ENCODE measurements at places on chromosomes 4 and X.

DNA sequence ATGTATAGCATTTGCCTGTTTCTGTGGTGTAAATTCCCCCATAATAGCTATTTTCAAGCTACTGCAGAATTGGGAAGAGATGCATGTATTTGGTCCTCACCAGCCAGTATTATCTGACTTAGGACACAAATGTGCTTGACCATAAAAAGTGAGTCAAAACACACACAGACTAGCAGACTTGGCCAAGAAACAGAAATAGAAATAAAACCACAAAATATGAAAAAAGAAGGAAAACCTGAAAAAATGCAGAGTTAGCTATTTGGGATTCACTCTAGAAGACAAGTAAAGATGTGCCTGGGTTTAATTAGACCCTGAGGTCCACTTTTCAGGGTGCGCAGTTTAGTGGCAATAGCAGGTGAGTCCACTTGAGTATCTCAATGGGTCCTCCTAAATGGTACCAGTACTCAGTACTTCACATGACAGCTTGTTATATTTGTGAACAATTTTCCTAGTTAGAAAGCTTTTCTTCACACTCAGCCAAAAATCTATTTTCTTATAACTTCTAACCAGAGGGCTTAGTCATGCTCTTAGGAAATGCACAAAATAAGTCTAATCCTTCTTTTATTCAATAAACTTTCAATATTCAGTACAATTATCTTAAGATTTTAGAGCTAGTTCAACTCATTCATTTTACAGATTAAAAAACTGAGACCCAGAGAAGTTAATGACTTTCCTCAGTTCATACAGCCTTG lies 108.7 kb upstream of the JADE1 start:
- peak; percentile 43 for DNase-seq

- DNase-seq = peak; percentile 32
Measured at GRCh38 chr4:123941306-123941705, 544.7 kb downstream of the SPRY1 start.

GRCh38 chr4:148454835-148455234 lies 12.6 kb upstream of the NR3C2 start:
- peak; percentile 34 for DNase-seq

DNA sequence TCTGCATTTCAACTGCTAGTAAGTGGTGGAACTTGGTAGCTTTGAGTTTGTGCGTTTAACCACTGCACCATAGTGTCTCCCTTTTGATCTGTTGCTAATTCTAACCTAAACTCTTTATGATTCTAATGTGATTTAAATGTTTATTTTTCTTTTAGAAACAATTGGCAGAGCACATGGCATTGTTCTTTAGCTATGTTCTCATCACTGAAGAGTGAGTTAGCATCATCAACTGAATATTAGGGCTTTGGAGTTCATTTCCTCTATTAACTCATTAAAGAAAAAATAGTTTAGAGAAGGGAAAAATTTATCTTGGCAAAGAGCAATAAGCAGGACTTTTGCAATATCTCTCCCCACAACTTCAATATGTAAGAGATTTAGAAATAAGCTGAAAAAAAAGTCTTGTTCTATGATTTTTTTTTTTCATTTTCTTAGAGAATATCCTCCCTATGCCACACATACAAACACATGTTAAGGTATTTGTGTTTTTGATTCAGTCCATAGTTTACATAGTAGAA lies 25.7 kb downstream of the CPEB2 start:
- peak; percentile 47 for DNase-seq

DNA sequence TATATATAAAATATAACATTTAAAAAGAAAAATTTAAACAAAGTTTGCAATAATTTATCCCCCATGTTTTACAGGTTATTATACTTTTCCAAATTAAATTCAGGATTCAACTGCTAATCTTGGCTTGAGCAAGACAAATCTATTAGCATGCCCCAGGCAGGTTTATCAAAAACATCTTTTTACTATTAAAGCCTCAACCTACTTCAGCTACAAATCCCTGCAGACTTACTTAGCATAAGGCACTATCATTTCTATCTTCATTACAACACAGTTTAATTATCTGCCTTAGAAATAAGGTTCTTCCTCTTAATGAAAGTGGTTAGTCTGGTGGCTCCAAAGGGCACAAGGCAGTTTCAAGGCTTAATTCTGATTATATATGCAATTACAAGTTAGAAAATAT lies 477.6 kb downstream of the PACRGL start:
- no peak for DNase-seq

- DNase-seq = peak; percentile 66
Measured at GRCh38 chr4:154314248-154314647, 177.4 kb downstream of the DCHS2 start.

- no peak for DNase-seq
Measured at GRCh38 chr4:53997898-53998297, 66.5 kb downstream of the CHIC2 start.

Data from AG10803 (cell line).